Esophagus squamous epithelium (tissue), 5 donors: ENCODE measurements at places on chromosomes 11 and 22.

DNA sequence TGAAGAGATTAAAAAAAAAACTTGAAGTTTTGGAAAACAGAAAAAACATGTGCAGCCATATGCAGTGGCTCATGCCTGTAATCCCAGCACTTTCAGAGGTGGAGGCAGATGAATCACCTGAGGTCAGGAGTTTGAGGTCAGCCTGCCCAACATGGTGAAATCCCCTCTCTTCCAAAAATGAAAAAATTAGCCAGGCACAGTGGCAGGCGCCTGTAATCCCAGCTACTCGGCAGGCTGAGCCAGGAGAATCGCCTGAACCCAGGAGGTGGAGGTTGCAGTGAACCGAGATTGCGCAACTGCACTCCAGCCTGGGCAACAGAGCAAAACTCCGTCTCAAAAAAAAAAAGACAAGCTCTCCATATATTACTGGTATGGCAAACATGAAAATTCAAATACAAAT, 7.6 kb downstream of the DLG2 start:
- H3K27ac ChIP-seq, result no peak overlapping the region
- no peaks in the 10 kb centered on the region for H3K27me3 ChIP-seq
- no peak overlapping the region for H3K4me3 ChIP-seq
- no peaks in the 10 kb centered on the region for H3K36me3 ChIP-seq

- no peak for DNase-seq
- no peaks in the 10 kb centered on the region for H3K36me3 ChIP-seq
- H3K27ac ChIP-seq, result peak overlapping the region; percentile 78
- peaks cover 65% of the 10 kb centered on the region for H3K4me1 ChIP-seq
- no peak overlapping the region for H3K4me3 ChIP-seq
Measured at GRCh38 chr22:40022536-40023240, 27.9 kb downstream of the FAM83F start.

- no peaks in the 10 kb centered on the region for H3K36me3 ChIP-seq
- no peaks in the 10 kb centered on the region for H3K27me3 ChIP-seq
- no peak overlapping the region for H3K4me3 ChIP-seq
- H3K4me1 ChIP-seq, result no peaks in the 10 kb centered on the region
- DNase-seq, result no peak
Measured at GRCh38 chr11:37557990-37558389, 960.0 kb upstream of the RAG2 start.

DNA sequence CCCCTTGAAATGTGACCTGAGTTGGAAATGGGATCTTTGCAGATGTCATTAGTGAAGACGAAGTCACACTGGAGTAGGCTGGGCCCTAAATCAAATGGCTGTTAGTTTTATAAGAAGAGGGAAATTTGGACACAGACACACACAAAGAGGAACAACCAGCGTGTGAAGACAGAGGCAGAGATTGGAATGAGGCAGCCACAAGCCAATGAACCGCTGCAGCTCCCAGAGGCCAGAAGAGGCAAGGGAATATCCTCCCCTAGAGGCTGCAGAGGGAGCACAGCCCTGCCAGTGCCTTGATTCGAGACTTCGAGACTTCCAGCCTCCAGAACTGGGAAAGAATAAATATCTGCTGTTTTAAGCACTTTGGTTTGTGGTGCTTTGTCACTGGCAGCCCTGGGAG, 484.5 kb downstream of the MN1 start:
- H3K27ac ChIP-seq, result no peak overlapping the region
- H3K36me3 ChIP-seq, result no peaks in the 10 kb centered on the region
- no peak overlapping the region for H3K4me3 ChIP-seq
- no peaks in the 10 kb centered on the region for H3K27me3 ChIP-seq
- no peak for DNase-seq
- H3K4me1 ChIP-seq, result peaks cover 14% of the 10 kb centered on the region

- DNase-seq, result no peak
- H3K27ac ChIP-seq, result no peak overlapping the region
- no peaks in the 10 kb centered on the region for H3K27me3 ChIP-seq
- H3K36me3 ChIP-seq, result peaks cover 39% of the 10 kb centered on the region
- H3K4me3 ChIP-seq, result no peak overlapping the region
- H3K4me1 ChIP-seq, result no peaks in the 10 kb centered on the region
Measured at GRCh38 chr22:40797427-40797826, 21.7 kb downstream of the SLC25A17 start.

GRCh38 chr11:32527261-32528175, 56.1 kb upstream of the EIF3M start:
- no peak overlapping the region for H3K27ac ChIP-seq
- H3K4me1 ChIP-seq, result no peaks in the 10 kb centered on the region
- H3K4me3 ChIP-seq, result no peak overlapping the region
- H3K27me3 ChIP-seq, result no peaks in the 10 kb centered on the region

DNA sequence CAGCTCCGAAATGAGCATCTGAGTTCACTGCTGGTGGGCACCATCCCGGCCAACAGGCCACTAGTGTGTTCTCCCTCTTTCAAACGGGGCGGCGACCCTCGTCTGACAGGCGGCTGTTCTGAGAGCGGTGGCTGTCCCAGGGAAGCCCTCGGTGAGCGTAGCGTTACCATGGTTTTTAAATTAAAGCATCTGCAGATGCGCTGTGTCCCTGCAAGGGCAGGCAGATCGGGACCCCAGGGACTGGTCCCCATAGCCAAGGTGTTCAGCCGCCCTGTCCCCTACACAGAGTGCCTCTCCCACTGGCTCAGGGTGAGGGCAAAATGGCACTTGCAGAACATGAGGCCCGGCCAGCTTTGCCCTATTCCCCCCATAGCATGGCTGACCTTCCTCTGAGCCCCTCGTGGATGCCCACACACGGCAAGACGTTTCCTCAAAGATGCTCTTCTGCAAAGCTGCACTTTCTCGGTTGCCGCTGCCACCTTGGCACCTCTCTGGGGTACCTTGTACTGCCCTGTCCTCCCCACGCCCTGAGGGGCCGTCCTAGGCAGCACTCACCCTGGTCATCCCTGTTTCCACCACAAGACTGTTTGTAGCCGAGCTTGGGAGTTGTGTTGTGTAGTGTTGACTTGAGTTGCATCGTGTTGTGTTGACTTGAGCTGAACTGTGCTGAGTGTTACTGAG, 51.9 kb upstream of the KCNQ1OT1 start:
- DNase-seq, result no peak
- no peak overlapping the region for H3K4me3 ChIP-seq
- H3K4me1 ChIP-seq, result no peaks in the 10 kb centered on the region
- no peak overlapping the region for H3K27ac ChIP-seq
- no peaks in the 10 kb centered on the region for H3K27me3 ChIP-seq
- H3K36me3 ChIP-seq, result no peaks in the 10 kb centered on the region

DNA sequence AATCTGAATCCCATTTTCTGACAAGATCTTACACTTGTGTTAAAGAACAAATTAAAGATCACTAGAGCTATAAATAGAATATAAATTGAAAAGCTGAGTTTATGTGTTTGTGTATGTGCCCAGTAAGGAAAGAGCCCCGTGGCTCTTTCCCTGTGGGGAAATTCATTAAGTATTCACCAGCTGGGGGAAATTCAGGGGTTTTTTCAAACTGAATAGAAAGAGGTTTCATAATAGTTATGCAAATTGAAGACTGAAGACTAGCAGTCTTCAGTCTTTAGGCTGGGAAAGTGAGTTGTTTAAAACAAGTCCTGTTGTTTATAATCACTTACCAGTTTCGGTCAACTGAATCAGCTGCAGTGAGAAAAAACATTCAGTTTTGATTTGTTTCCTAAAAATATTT, 11.3 kb upstream of the MS4A7 start:
- DNase-seq, result no peak
- H3K4me1 ChIP-seq, result no peaks in the 10 kb centered on the region
- H3K27me3 ChIP-seq, result no peaks in the 10 kb centered on the region

DNA sequence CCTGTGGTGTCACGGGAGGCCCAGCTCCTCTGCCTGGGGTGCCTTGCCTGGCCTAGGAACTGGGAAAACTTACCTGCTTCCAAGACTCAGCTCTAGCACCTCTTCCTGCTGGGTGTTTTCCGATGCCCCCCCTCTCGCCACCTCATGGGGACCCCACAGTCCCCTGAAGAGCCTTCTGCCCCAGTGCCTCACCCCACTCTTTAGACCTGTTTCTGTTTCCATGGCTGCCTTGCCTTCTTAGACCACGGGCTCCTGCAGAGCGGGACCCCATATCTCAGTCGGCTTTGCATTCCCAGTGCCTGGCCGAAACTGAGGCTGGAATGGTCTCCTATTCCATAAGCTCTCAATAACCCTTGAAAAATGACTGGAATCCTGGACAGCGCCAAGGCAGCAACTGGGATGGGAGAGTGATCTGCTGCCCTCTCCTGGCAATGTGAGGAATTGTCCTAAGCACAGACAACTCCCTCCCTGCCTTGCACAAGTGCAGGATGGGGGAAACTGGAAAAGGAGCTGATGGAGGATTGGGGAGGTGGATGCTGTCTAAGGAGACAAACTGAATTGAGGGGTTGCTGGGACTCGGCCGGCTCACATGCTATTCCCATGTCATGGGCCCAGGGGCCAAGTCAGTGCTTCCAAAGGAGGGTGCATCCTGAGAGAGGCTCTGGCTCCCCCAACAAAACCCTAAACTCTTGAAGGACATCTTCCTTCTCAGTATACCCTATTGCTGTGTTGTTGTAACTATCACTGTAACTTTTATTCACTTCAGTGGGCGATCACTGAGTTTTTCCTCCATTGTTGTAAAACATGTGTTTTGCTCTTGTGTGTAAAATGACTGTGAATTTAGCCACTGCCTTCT, 26.6 kb upstream of the IL17RA start:
- no peak for DNase-seq
- peaks cover 3% of the 10 kb centered on the region for H3K4me1 ChIP-seq
- no peaks in the 10 kb centered on the region for H3K27me3 ChIP-seq
- no peak overlapping the region for H3K27ac ChIP-seq
- H3K4me3 ChIP-seq, result no peak overlapping the region
- no peaks in the 10 kb centered on the region for H3K36me3 ChIP-seq

- no peak for DNase-seq
- H3K4me1 ChIP-seq, result no peaks in the 10 kb centered on the region
- no peak overlapping the region for H3K4me3 ChIP-seq
- H3K27ac ChIP-seq, result no peak overlapping the region
- H3K27me3 ChIP-seq, result no peaks in the 10 kb centered on the region
Measured at GRCh38 chr11:57375490-57375889, 5.5 kb downstream of the PRG3 start.

GRCh38 chr11:35141571-35141971, 2.6 kb downstream of the CD44 start:
- peaks cover 47% of the 10 kb centered on the region for H3K4me1 ChIP-seq
- no peaks in the 10 kb centered on the region for H3K36me3 ChIP-seq
- peak overlapping the region; percentile 86 for H3K4me3 ChIP-seq
- no peaks in the 10 kb centered on the region for H3K27me3 ChIP-seq
- no peak for DNase-seq

DNA sequence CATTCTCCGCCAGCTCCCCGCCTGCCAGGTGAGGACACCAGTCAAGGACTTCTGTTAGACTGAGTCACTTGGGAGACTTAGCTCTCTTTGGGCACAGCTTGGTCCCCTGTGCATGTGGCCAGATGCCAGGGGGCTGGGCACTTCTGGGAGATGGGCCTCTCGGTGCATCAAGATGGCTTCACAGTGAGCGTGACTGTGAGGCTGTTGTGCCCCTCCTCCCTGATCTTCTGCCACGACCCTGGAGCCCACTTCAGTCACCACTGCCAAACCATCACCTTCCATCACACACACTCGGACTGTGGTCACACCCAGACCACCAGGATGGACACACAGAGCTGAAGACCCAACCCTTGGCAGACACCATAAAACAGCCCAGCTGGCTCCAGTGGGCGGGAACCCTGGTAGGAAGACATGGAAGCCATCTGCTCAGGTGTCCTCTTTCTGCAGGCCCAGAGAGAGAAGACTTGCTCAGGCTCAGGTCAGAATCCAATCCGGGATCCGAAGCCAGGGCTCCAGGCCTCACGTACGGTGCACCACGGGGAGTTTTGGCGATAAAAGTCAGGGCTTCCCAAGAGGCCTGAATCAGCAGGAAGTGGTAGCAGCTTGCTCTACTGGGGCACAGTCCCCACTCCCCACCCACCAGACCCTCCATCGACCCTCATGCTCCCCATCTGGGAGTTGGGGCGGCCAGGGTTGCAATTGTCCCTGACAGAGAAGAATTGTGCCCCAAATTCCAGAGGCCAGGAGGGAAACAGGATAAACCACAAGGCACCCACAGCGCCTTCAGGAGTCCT, 29.8 kb upstream of the CD5 start:
- H3K27ac ChIP-seq, result no peak overlapping the region
- H3K36me3 ChIP-seq, result no peaks in the 10 kb centered on the region
- DNase-seq, result no peak
- no peak overlapping the region for H3K4me3 ChIP-seq

DNA sequence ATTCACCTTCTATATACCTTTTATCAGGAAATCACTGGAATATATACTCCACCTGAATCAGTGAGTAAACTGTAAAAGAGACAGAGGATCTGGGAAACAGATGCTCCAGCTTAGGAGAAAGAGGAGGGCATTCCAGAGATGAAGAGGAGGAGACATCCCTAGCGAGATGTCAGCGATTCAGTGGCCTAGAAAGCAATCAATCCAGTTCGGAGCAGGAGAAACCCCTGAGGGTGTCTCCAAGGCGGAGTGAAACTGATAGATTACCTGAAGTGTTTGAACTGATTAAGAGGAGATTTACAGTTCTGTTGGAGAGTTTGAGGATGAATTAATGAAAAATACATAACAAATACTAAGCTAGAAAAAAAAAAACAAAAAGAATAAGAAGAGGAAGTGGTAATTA, 24.5 kb upstream of the TNRC6B start:
- H3K27ac ChIP-seq, result no peak overlapping the region
- H3K4me3 ChIP-seq, result no peak overlapping the region
- no peak for DNase-seq
- peaks cover 8% of the 10 kb centered on the region for H3K4me1 ChIP-seq
- no peaks in the 10 kb centered on the region for H3K36me3 ChIP-seq
- H3K27me3 ChIP-seq, result no peaks in the 10 kb centered on the region

GRCh38 chr22:40531951-40532900, 104.3 kb downstream of the MRTFA start:
- H3K27me3 ChIP-seq, result no peaks in the 10 kb centered on the region
- peak overlapping the region; percentile 42 for H3K27ac ChIP-seq
- DNase-seq, result no peak
- no peak overlapping the region for H3K4me3 ChIP-seq
- no peaks in the 10 kb centered on the region for H3K36me3 ChIP-seq
- peaks cover 42% of the 10 kb centered on the region for H3K4me1 ChIP-seq

DNA sequence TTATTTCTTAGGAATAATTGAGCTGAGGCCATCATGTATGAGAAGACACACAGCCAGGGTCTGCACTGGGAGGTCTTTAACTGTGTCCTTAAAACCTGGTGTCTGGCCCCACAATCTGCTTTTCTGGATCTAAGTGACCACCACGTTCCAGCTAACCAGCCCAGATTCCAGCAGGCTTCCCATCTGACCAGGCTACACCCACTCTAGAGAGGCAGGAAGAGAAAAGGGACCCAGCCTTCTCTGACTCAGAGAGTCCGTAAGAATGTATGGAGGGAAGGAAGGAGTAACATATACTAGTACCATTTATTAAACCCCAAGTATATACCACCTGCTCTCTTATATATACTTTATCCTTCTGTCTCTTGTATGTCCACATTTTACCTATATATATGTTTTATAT, 80.1 kb downstream of the LDLRAD3 start:
- no peak for DNase-seq
- H3K4me1 ChIP-seq, result peaks cover 6% of the 10 kb centered on the region
- no peak overlapping the region for H3K4me3 ChIP-seq
- H3K27ac ChIP-seq, result peak overlapping the region; percentile 75
- no peaks in the 10 kb centered on the region for H3K27me3 ChIP-seq
